ENCODE measurements at places on chromosomes 5 and 9.

DNA sequence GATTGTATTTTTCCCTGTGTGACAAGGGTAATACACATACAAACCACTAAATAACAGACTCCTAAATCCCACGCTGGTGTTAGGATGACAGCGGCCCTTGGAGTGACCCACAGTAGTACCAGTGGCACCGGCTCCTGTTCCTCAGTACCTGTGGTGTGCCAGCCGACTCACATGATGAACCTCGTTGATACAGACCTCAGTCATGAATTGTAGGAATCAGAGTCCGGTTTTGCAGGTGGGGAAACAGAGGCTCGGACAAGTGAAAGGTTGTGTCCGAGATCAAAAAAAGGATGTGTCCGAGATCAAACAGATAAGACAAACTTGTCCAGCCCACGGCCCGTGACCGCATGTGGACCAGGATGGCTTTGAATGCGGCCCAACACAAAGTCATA is 78.0 kb downstream of the AMBP start:
- no peak for DNase-seq

DNA sequence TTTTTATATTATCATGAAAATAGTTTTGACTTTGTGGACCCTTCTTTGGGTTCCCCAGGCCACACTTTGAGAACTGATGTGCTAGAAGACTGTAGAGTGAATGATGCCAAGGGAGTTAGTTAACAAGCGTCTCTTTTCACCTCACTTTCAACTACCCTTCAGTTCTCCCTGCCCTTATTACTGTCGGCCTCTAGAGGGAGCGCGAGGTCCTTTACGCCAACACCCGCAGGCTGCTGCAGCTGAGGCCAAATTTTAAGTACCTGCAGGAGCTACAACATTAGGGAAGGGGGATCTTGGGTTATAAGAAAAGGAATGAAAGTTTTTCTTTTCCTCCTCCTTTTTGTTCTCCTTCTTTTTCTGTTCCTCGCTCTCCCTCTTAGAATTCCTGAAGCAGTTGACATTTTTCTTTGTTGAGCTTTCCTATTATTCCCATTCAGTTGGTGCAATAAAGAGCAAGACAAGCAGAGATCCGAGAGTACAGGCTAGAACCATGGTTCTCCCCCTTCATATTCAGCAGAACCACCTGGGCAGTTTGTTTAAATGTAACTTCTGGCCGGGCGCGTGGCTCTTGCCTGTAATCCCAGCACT is 84.0 kb downstream of the ZFAND5 start:
- DNase-seq = no peak

- no peak for DNase-seq
Measured at GRCh38 chr5:1028481-1029281, 20.1 kb downstream of the NKD2 start.

GRCh38 chr9:106773750-106774149 is 89.2 kb upstream of the ZNF462 start:
- DNase-seq = no peak

DNA sequence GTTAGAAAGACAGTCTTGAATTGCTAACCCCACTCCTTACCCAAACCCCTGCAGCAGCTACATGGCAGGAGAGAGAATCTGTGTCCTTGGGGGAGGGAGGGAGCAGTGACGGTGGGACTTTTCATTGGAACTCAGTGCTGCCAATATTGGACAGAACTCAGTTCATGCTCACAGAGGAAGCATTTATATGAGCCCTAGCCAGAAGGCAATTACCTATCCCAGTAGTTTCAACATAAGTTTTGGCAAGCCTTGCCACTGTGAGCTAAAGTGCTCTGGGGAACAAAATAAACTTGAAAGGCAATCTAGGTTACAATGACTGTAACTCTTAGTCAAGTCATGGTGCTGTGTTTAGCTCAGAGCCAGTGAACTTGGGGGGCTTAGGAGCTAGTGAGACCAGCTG is 1013.4 kb upstream of the COX7C start:
- DNase-seq = no peak

- no peak for DNase-seq
Measured at GRCh38 chr5:124318661-124319060, 427.8 kb downstream of the ZNF608 start.

DNA sequence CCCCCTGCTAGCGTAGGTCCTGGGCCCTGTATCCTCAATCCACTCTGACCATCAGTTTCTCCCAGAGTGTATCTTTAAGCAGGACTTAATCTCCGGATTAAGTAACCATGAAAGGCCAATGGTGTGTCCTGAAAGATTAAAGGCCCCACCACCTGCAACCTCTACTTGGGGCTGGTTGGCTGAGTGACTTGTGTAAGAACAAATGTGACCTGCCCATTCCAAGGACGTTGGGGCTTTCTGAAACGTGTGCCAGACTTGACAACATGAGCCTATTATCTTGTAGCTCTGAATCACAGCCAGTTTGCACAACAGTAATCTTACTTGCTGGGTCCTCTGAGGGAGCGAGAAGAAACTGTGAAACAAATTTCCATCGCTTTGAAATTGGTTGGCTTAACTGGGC is 3.1 kb upstream of the PRELID2 start:
- DNase-seq = no peak

DNA sequence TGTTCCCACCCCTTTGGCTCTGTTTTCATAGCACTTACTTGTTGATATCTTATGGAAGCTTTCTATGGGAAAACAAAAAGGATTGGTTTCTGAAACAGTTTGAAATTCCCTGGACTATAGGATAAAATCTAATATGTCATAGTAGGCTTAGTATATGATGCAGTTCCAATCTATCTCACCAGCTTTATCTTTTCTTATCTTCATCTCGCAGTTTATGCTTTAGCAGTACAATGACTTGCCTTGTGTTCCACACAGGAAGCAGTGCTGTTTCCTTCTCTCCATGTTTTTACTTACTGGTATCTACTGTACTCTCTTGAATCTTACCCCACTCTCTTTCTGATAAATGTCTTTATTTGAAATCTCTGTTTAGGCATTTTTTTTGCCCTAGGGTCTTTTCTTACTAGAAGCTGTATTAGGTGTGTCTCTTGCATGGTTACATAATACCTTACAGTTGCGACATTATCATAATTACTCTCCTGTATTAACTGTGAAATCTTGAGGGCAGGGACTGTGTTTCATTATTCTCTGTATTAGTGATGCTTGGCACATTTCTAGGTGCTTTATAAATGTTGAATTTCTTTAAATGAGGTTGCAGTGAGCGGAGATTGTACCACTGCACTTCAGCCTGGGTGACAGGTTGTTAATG is 76.3 kb downstream of the FOCAD start:
- DNase-seq = no peak

DNA sequence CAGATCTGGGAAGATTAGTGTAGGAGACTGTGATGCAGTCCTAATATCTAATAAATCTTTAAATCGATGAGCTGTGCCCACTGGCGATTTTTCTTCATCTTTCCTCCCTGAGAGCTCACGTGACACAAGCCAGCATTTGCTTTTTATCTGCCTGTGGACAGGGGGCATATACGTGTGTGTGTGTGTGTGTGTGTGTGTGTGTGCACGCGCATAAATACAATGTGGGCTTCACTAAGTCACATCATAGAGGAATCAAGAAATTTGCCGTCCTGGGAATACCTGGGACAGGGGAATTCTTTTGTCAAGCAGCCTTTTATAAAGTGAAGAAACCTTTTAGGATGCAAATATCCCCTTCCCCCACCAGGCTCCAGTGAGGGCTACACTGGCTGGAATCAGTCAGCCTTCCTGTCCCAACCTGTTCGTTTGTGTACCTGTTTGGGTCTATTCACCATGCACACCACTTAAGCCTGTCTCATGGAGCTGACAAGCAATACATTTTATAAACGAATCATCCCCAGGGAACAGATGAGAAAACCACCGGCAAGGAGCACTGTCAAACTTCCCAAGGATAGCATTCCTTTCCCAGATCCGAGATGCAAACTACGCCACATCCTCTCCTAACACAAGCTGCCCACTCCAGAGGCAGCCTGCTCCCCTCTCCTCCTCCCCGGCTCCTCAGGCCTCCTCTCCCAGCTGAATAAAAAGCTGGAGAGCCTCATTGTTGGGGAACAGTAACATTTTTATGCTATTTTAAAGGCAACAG is 2.7 kb downstream of the EPB41L4B start:
- DNase-seq = no peak

DNA sequence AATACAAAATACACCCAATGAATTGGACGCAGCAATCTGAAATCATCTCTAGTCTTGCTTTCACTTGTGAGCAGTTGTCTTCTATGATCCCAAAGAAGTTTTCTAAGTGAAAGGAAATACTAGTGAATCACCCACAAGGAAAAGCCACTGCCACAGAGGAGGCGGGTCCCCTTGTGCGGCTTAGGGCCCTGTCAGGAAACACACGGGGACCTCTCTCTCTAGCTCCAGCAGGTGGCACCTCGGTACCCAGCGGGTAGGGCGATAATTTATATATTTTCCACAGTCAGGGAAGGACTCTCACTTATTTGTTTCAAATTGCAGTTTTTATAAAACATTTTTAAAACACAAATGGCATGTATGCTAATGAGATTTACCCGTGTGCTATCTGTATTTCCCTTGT is 417.1 kb downstream of the KDM4C start:
- no peak for DNase-seq

GRCh38 chr5:154049636-154050035 is 10.9 kb downstream of the MFAP3 start:
- no peak for DNase-seq

- DNase-seq = no peak
Measured at GRCh38 chr9:105751761-105752160, 57.4 kb downstream of the TMEM38B start.

GRCh38 chr9:121773954-121774714 is 122.7 kb downstream of the DAB2IP start:
- no peak for DNase-seq

GRCh38 chr9:138065287-138065686 is 187.7 kb downstream of the CACNA1B start:
- DNase-seq = no peak

GRCh38 chr5:110333384-110333783 is 393.1 kb downstream of the TMEM232 start:
- DNase-seq = no peak

DNA sequence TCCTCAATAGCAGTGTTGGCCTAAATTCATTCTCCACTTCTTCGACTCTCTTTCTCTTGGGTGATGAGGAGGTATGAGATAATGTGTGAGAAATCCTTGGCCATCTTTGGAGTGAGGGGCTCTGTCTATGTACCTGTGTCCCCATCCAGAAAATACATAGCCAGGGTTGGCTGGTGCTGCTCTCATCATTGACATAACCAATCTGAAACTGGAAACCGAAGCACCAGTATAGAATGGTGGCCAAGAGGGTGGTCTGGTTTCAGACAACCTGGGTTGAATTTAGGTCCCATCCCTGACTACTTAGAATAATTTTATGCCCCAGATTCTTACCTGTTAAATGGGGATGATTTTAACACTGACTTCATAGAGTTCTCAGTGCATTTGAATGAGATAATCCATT is 208.1 kb downstream of the ARHGAP26 start:
- no peak for DNase-seq

- no peak for DNase-seq
Measured at GRCh38 chr9:86034863-86035734, 64.3 kb downstream of the GOLM1 start.

- no peak for DNase-seq
Measured at GRCh38 chr5:173689737-173690360, 73.4 kb upstream of the BOD1 start.

- no peak for DNase-seq
Measured at GRCh38 chr5:115575167-115576070, 26.9 kb downstream of the TICAM2 start.

GRCh38 chr5:33319151-33319550 is 121.6 kb upstream of the TARS1 start:
- no peak for DNase-seq

- DNase-seq = no peak
Measured at GRCh38 chr5:69492391-69492922, at the start of gene OCLN. Gene OCLN, plus strand, starts transcription at chr5:69492790. Its CDS starts 11,455 bp downstream, at chr5:69504245.

DNA sequence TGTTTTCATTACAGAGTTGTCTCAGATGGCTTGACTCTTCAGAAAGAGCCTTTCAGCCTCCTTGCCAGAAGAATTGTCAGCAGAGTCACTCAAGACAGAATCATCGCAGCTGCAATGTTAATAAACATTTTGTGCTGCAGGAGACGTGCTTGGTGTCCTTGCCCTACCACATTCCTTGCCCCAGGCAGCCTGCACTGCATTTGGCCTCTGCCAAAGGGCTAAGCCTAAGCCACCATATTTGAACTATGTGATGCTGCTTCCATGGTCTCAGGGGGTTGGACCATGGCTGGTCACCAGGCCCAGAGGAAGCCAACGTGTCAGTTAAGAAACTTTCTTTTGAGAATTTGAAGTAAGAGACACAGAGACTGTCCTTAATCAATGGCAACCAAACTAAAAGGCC is 145.4 kb downstream of the ACTL7B start:
- no peak for DNase-seq

DNA sequence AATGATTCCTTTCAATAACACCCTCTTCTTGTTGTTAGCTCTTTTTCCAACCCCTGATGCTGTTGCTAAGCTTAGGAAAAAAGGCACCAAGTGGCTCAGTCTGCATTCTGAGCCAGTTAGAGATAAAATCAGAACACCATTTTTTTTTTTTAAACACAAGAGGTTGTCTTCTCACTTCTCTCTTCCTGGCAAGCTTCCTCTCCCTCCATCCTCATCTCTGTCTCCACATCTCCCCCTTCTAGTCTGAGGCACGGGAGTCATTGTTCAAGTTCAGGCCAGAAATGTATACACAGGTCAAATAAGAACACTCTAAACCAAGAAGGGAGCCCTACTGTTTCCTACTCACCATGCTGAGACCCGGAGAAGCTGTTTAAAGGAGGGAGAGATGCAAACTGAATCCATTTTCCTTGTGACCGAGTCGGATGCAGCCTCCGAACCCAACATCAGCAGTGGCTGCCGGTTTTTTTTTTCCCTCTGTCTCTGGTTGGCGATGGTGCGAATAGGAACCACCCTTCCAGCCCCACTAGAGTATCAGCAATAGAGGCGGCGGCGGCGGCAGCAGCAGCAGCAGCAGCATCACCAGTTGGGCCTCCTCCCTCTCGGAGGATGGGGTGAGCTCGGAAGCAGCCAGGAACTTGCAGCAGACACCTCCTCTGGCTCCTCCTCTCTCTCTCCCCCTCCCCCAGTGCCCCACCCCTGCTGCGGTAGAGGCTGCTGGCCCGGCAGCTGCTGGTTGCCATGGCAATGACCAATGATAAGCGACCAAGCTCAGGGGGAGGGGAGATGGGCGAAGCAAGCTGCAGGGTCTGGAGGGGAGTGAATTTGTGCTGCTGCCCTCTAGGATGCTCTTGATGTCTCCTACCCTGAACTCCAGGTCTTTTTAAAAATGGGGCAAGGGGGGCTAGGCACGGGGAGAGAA is at the start of gene JAKMIP2:
JAKMIP2 (minus strand) TSS at position 619 of the 919 bp plus-strand sequence. CDS start 110,922 bp downstream, outside the sequence.
- DNase-seq = no peak

DNA sequence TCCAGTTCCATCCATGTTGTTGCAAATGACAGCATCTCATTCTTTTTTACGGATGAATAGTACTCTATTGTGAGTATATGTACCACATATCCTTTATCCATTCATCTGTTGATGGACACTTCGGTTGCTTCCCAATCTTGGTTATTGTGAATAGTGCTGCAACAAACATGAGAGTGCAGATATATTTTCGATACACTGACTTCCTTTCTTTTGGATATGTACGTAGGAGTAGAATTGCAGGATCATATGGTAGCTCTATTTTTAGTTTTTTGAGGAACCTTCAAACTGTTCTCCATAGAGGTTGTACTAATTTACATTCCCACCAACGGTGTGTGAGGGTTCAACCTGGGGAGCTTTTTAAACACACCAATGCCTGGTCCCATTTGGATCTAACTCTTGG is 22.3 kb downstream of the GALNT12 start:
- no peak for DNase-seq

Data from cortex of kidney (tissue), 1 donor.